ENCODE measurements at places on chromosomes 12 and 14. TPM values are rescaled to one million over a fixed set of nuclear protein-coding genes. Genes with fewer than 3 reads are reported as not detected.

GRCh38 chr12:54082397-54082892, 28.8 kb downstream of the HOXC4 start:
- peak; percentile 25 for DNase-seq

DNA sequence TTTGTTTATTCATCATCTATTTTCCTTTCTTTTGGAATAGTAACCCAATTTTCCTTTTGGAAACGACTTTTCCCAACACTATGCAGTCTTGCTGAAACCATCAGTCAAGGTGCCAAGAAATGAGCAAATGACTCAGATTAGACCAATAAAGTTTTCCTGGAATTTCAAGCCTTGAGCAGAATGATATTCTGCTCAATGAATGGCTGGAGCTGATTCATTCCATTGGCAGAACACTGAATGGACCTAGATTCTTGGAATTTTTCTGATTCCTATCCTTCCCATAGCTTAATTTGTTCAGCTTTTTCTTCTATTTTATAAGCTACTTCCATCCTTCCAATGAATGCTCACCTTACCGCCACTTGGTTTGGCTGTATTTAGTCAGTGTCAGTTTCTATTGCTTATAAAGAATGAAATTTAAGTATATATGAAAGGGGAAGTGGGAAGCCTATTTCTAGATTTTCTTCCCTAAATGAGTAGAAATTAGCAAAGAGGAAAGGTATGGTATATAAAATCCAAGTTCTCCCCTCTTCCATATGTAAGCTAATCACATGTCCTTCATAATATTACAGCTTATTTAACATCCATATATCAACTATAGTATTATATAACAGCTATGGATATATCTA, 89.0 kb downstream of the C14orf39 start:
- no peak for DNase-seq

GRCh38 chr12:14403711-14404196, 38.3 kb downstream of the ATF7IP start:
- peak; percentile 82 for DNase-seq

- peak; percentile 71 for DNase-seq
Observed at GRCh38 chr14:68843471-68844209, 50.8 kb upstream of the ZFP36L1 start.

GRCh38 chr12:75953312-75953906, 78.2 kb downstream of the PHLDA1 start:
- DNase-seq, result peak; percentile 82

ZCRB1 gene
- total RNA-seq, result 42.2 TPM

GARIN6 gene
- total RNA-seq, result not detected

SLC15A4 gene
- 39.0 TPM for total RNA-seq
